ENCODE measurements at places on chromosomes 6 and 20.

GRCh38 chr6:166439366-166440091 is 56.8 kb upstream of the MPC1 start:
- no peak for DNase-seq

DNA sequence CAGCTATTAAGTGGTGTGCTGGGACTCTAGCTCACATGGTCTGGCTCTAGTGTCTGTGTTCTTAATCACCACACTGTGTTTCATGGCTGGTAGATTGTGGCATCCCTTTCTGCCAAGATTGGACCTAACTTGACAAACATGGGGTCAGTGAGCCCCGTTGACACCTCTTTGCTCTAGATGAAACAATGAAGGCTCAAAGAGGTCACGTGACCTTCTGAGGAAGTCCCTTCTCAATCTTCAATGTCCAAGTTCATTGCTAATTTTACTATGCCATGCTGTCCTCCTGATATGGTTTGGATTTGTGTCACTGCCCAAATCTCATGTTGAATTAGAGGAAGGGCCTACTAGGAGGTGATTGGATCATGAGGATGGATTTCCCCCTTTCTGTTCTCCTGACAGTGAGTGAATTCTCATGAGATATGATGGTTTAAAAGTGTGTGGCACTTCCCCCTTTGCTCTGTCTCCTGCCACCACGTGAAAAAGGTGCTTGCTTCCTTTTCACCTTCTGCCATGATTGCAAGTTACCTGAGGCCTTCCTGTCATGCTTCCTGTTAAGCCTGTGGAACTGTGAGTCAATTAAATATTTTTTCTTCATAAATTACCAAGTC is 177.8 kb upstream of the MYLIP start:
- no peak for DNase-seq

DNA sequence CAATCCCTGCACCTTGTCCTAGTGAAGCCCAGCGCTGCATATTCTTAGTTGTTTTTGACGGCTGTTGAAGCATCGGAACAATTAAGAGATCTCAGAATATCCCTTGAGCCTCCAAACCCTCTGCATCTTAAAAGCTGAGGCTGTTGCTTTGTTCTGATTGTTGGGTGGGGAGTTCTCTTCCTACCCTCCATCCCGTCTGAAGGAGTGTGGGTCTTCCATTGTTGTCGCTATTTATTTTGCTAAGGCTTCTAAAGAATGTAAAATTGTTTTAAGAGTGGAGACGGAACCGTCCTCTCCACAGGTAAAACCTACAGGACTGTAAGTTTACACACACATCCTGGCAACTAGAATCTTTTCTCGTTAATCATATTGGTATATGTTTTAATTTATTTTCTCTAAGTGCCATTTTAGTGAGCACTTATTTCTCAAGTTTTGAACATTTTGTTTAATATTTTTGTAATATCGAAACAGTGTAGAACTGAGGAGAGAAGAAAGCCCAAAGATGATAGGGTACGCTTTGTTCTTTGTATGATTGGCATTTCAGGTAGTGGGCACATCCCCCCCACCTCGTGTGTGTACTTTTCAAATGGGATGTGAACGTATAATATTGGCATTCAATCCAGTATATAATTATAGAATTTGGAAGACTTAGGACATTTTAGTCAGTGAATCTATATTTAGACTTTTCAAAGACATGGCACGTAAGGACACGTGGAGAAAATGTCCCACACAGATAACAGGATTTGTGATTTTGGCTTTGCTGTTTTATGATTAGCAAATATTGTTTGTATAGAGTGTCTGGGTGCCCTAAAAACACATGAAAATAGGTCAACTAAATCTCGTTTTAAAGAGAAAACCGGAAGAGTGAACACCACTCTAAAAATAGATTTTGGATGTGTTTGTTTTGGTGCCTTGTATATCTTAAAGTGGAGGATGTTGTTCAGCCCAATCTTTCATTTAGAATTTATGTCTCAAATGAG is 1.3 kb downstream of the RNF146 start:
- DNase-seq, result no peak

DNA sequence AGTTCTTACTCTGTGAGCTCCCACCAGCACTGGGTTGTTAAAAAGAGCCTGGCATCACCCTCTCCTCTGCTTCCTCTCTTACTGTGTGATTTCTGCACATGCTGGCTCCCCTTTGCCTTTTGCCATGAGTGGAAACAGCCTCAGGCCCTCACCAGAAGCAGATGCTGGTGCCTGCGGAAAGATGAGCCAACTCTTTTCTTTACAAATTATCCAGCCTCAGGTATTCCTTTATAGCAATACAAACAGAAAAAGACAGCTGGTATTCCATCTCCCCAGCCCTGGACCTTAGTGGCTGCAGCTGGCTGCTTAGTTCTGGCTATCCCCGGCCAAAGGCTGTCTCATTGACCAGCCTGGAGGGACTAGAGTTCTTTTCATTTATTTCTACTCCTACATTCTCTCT is 129.1 kb downstream of the IMPG1 start:
- DNase-seq, result peak; percentile 17

GRCh38 chr6:151390851-151391470 is 398 bp downstream of the ZBTB2 start:
- peak; percentile 52 for DNase-seq

DNA sequence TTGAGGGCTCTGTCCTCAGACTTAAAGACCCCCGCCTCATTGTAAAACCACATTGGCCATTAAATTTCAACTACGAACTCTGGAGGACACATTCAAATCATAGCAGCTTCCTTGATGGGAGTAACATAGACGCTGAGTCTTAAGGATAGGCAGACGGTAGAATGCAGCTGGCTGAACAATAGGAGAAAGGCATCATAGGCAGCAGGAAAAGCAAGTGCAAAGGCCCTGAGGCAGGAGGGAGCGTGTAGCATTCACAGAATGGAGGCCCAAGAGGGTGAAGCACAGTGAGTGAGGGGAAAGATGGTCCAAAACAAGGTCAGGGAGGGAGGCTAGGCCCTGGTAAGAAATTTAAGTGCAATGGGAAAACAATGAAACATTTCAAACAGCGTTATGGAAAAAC is 8.6 kb upstream of the PFDN4 start:
- no peak for DNase-seq

- DNase-seq, result no peak
Measured at GRCh38 chr6:122694075-122694474, 83.9 kb downstream of the PKIB start.

DNA sequence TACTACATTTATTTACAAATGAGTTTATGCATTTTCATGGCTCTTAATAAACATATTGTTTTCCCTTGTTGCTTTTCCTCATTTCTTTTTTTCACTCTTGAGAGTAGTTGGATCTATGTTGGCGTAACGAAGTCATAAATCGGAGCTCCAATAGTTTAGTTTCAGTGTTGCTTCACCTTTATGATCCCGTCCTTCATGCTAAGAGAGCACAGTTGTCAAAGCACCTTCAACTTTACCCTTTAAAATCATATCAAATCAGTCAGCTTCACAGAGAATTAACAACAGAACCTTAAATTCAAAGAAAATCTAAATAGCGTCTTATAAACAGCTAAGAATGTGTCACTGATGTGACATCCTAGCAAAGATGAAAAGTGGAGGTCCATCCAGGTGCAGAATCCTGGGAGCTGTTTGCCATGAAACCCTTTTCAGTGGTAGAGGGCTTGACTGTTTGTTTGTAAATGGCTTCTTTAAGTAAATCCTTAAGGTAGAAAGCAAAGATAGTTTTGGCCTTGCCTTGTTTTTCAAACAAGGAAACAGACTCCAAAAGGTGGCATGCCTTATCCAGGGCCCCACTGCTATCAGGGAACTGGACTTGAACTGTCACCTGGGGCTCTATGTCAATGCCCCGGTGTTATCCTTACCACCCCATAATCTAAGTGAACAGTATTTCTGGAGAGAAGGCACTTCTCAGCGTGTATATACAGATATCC is 148.4 kb downstream of the AKAP7 start:
- DNase-seq, result no peak

DNA sequence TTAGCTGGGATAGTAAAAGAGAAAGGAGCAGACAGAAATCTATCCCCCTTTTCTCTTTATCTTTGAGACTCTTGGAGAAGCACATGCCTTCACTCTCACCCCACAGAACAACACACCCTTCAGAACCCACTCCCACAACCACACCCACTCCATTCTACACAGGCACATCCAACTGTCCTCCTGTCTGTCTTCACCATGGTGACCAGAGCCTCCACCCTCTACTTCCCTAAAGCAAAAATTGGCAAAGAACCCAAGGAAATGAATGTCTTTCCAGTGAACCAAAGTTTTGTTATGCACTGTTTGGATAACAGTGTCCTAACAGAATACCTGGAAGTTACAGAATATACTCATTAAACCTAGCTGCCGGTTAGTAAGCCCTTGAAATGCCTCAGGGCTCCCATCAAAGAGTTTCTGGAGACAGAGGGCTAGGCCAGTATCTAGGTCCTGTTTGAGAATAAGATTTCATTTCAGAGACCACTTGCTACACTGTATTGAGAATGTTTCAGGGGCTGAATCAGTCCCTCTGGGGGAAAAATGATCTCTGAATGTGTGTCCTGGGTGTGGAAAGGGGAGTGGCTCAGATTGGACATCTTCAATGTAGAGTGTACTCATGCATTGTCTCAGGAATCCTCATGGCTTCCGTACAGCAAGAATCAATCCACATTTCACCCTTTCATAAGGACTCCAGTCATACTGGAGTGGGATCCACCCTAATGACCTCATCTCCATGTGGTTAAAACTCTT is 101.1 kb downstream of the LY86 start:
- DNase-seq, result no peak

DNA sequence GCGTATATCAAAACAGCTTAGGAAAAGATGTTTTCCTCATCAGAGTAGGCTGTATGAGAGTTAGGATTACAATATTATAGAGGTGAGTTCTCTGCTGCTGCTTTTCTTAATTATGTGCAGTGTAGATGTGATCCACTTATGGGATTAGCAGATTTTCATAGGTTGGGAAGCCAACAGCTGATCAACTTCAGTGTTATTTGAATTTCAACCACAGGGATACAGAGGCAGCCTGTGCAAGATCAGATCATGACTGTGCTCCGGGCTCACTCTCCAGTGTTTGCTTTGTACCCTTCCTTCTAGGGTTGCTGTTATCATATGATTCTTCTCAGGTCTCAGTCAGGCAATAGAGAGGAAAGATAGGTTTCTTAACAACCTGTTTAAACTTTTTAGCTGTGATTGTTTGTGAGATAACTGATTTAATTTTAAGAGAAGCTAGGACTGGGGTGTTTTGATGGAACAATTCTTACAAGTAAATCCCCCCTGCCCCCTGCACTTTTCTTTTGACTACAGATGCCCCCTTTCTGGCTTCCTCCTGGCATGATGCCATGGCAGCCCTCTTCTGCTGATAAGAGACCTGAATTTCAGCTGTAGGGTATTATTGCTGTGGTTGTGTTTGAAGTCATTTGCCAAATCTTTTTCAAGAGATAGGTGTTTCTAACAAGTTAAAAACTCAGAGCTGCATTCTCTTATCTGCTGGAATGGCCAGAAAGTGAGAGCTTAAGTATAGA is 8.5 kb downstream of the RNF8 start:
- no peak for DNase-seq

GRCh38 chr20:49096203-49096730 is 50.2 kb downstream of the CSE1L start:
- no peak for DNase-seq

GRCh38 chr20:46807998-46808397 is 86.6 kb upstream of the EYA2 start:
- DNase-seq, result no peak

DNA sequence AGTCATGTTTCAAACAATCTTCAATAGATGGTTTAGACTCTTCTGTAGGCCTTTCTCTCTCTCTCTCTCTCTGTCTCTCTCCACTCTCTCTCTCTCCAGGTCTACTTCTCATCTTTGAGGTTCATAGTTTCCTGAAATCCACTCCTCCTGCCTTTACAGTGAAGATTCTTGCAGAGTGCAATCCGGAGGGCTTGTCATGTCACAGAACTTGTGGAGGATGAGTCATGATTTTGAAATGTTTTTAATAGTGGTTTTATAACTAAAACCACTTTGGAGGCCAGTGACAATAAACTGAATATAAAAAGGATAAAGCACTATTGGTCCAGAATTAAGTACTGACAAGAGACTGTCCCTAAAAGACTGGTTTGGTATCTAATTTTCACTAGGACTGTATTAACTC is 156.3 kb downstream of the KIF6 start:
- no peak for DNase-seq

- DNase-seq, result no peak
Measured at GRCh38 chr20:23327617-23328333, 22.8 kb upstream of the NXT1 start.

GRCh38 chr6:124978451-124979293 is 16.4 kb downstream of the RNF217 start:
- DNase-seq, result no peak

GRCh38 chr20:19987046-19987445 is 30.1 kb upstream of the NAA20 start:
- DNase-seq, result no peak

GRCh38 chr6:93165850-93166430 is 253.4 kb downstream of the EPHA7 start:
- DNase-seq, result no peak

DNA sequence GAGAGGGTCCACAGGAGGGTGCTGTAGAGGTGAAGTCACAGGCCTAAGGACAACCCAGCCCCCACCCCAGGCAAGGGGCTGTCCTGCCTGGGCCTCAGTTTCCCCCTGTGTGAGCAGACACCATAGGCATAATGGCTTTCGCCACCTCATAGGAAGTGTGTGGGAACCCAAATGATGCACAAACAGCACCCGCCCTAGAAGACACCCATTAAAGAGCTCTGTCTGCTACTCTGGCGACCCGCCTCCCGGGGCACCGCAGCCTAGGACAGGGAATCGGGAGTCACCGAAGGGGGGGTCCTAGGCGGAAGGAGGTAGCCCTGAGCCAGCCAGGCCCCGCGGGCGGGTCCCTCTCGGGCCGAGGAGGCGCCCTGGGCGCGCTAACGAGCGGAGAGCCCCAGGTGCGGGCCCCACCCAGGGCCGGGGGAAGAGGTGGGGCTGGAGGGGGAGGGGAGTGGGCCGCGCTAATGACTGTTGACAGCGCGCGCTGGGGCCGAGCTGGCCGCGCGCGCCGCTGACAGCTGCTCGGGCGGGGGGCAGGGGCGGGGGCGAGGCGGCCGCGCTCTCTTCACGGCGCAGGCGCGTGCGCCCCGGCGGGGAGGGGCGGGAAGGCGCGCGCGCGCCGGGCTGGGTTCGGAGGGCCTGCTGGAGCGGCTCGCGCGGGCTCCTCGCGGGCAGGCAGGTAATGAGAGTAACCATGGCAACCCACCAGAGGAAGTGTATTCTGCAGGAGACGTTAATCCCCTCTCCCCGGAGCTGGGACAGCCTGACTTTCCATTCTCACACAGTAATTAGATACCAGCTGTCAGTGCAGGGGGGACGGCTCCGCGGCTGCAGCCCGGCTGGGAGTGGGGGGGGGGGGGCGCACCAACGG is 48.9 kb downstream of the NOL4L start:
- DNase-seq, result peak; percentile 98

DNA sequence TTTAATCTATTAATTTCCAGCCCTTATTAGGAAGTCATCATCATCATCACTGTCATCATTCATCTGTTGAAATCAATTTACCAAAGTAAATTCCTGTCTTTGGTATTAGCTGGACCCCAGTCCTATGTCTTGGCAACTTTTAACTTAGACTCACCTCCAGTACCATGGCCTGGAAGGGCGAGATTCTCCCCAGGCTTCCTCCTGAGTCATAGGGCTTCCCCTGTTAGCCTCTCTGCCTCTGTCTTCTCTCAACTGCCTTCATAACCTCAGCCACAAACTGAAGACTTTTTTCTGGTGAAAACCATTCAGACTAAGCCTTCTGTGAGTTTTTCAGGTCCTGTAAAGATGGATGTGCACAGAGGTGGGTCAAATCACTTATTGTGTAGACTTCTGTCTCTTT is 95.0 kb downstream of the NKAIN2 start:
- no peak for DNase-seq
